ENCODE measurements at places on chromosomes 7 and 10. TPM values are rescaled to one million over a fixed set of nuclear protein-coding genes. Genes with fewer than 3 reads are reported as not detected.

The NCF1 gene
- total RNA-seq = not detected

The FRAT1 gene
- total RNA-seq = 1.2 TPM

The TCAF2 gene
- total RNA-seq = 1.9 TPM

The ODAD2 gene
- total RNA-seq = 20.0 TPM

DNA sequence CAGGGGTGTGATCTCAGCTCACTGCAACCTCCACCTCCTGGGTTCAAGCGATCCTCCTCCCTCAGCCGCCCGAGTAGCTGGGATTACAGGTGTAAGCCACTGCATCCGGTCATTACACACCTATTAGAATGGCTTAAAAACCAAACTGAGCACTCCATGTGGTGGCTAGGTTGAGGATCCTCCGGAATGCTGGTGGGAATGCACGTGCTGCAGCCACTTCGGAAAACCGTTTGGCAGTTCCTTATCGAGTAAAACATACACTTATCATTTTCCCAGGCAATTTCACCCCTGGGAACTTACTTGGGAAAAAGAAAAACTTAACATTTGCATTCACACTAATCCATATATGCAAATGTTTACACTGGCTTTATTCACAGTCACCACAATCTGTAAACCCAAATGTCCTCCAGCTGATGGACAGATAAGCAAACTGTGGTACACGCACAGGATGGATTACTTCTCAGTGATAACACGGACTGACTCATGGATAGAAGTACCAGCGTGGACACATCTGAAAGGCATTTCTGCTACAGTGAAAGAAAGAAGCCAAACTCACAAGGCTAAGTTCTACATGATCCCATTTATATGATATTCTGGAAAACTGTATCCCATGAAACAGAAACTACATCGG is 20.4 kb downstream of the RFC2 start:
- H3K27me3 ChIP-seq = no peaks in the 10 kb centered on the region
- H3K27ac ChIP-seq = peak overlapping the region; percentile 27
- H3K4me1 ChIP-seq = peaks cover 15% of the 10 kb centered on the region
- H3K4me3 ChIP-seq = no peak overlapping the region

GRCh38 chr10:7084280-7085005 is 326.4 kb downstream of the SFMBT2 start:
- no peaks in the 10 kb centered on the region for H3K27me3 ChIP-seq
- H3K4me3 ChIP-seq = no peak overlapping the region
- no peaks in the 10 kb centered on the region for H3K4me1 ChIP-seq
- no peaks in the 10 kb centered on the region for H3K36me3 ChIP-seq
- DNase-seq = no peak

Data from HFFc6 (cell line).